Activated naive CD8-positive, alpha-beta T cell treated with anti-CD3 and anti-CD28 coated beads, Interleukin-2, amount 50 U/mL, for 24 hours (primary cell): ENCODE measurements at places on chromosomes 3 and 15.

DNA sequence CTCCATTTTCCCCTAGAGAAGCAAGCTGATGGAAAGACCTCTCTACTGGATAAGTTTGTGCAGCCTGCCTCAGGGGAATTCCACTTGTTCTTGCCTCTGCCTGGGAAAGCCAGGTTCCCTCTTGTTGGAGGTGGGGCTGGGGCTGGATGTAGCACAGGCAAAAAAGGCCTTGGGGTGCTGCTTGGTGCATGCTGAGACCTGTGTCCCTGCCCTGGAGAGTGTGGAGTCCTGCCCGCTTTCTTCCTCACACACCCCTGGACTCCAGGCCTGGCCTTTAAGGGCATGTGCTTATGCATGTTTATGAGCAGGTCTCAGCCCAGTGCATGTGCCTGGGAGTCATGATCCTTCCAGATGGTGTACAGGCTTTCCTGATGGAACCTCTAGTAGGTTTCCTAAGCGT is 23.5 kb upstream of the JMJD7 start:
- no peak for DNase-seq
- H3K27ac ChIP-seq, result no peak overlapping the region
- no peaks in the 10 kb centered on the region for H3K27me3 ChIP-seq
- peaks cover 11% of the 10 kb centered on the region for H3K4me1 ChIP-seq
- H3K36me3 ChIP-seq, result peaks cover 2% of the 10 kb centered on the region
- no peak overlapping the region for H3K4me3 ChIP-seq

DNA sequence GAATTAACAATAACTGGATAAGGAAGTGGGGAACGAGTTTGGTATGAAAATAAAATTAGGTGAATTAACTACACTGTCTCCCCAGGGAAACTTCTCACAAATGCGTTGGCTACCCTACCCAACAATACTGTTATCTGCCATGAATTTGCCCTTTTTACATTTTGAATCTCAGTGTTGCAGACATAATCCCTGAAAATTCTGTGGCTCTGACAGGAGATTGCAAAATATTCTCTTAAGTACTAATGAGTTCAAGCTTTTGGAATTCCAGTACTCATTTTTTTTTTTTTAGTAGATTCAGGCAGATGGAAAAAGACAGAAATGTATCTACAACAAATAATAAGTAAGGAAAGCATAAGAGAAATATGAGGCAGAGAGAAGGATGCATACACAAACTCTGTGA is 332.6 kb downstream of the LSAMP start:
- H3K27ac ChIP-seq, result no peak overlapping the region
- no peak overlapping the region for H3K4me3 ChIP-seq
- H3K36me3 ChIP-seq, result no peaks in the 10 kb centered on the region

GRCh38 chr15:45795440-45796069 is 160.7 kb downstream of the SQOR start:
- no peak overlapping the region for H3K27ac ChIP-seq
- no peak overlapping the region for H3K4me3 ChIP-seq
- H3K27me3 ChIP-seq, result peaks cover 12% of the 10 kb centered on the region
- H3K4me1 ChIP-seq, result no peaks in the 10 kb centered on the region
- no peaks in the 10 kb centered on the region for H3K36me3 ChIP-seq
- no peak for DNase-seq

DNA sequence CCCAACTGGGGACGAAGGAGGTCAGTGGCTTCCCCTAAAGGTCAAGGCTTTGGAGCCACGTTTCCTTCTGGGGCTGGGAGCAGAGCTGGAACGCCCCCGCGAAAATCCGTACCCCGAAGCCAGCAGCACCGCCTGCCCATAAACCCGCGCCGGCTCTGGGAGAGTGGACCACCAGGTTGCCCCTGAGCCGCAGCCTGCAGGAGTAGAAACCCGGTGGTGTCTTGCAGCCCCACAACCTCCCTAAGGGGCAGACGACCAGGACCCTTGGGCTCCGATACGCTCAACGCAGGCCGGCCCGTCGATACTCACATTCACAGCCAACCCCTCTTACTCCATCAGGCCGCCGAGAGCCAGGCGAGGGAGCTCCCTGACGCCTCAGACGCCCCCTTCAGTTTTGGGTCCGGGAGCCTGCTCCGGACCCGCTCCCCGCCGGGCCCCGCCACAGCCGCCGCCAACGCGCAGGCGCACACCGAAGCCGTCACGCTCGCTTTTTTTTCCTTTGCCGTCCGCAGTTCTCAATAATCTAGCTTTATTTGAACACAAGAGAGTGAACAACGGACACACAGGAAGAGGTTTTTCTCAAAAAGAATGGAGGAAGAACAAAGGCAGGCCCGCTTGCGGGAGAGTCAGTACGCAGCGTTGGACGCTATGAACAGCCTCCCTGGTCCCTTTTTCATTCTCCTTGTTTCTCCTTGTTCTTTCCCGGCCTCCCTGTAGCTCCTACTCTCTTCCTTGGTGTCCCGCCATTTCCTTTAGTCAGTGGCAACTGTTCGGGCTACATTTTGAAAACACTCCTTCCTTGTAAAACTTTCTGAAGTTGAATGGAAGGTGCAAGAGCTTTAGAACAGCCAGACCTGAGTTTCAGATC is at the start of gene ZNF106:
Gene ZNF106, minus strand, starts transcription at position 471 of the 868 bp plus-strand sequence. CDS start 18,852 bp downstream, outside the sequence.
- peaks cover 52% of the 10 kb centered on the region for H3K4me1 ChIP-seq
- peaks cover 8% of the 10 kb centered on the region for H3K36me3 ChIP-seq
- DNase-seq, result peak; percentile 89
- no peaks in the 10 kb centered on the region for H3K27me3 ChIP-seq
- peak within 1 kb of the TSS; percentile 97 for H3K27ac ChIP-seq

DNA sequence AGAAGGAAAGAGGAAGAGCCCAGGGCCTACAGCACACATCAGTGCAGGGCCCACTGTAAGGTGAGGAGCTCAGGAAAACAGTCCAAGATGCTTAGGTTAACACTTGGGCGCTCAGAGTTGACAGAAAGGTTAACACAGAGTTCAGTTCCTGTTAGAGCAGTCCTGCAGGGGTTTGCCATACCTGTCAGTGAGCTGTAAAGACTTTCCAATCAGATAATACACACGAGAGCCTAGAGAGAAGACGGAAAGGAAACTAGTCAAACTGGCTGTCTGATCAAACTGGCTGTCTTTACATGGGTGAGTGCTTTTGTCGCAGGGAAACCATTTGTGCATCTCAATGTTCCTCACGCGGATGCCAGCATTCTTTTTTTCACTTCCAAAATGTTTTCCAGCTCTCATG is 61.4 kb upstream of the ARHGEF26 start:
- no peaks in the 10 kb centered on the region for H3K27me3 ChIP-seq
- H3K4me3 ChIP-seq, result no peak overlapping the region
- H3K36me3 ChIP-seq, result no peaks in the 10 kb centered on the region
- H3K4me1 ChIP-seq, result no peaks in the 10 kb centered on the region
- H3K27ac ChIP-seq, result no peak overlapping the region
- no peak for DNase-seq

GRCh38 chr3:10988001-10988665 is 4.4 kb upstream of the SLC6A1 start:
- H3K36me3 ChIP-seq, result no peaks in the 10 kb centered on the region
- no peak overlapping the region for H3K27ac ChIP-seq
- peaks cover 34% of the 10 kb centered on the region for H3K27me3 ChIP-seq
- H3K4me1 ChIP-seq, result peaks cover 4% of the 10 kb centered on the region
- no peak overlapping the region for H3K4me3 ChIP-seq

GRCh38 chr3:48248095-48248850 is 7.4 kb downstream of the ZNF589 start:
- no peak overlapping the region for H3K27ac ChIP-seq
- H3K27me3 ChIP-seq, result no peaks in the 10 kb centered on the region
- H3K4me1 ChIP-seq, result peaks cover 27% of the 10 kb centered on the region
- peaks cover 39% of the 10 kb centered on the region for H3K36me3 ChIP-seq
- DNase-seq, result no peak

DNA sequence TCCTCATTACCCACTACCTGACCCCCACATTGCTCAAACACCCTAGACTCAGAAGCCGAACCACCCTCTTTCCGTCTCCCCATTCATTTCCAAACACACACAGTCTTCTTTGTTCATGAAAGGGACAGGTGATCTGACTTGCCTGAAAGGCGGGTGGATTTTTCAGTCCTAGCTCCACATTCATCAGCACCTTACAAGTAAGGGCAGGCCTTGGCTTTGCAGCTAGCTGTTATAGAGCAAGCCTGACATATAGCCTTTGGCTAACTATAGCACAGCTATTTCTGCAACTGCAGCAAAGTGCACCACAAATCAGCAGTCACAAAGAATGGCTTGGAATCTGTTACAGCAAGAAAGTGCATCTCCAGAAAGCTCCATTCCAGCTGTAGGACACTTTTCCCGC is 139.8 kb downstream of the XXYLT1 start:
- H3K27ac ChIP-seq, result no peak overlapping the region
- no peak for DNase-seq
- H3K4me3 ChIP-seq, result no peak overlapping the region

- H3K4me3 ChIP-seq, result no peak overlapping the region
- peaks cover 27% of the 10 kb centered on the region for H3K36me3 ChIP-seq
- no peaks in the 10 kb centered on the region for H3K27me3 ChIP-seq
- H3K4me1 ChIP-seq, result peaks cover 4% of the 10 kb centered on the region
Observed at GRCh38 chr3:37271611-37272010, 97.2 kb upstream of the LRRFIP2 start.

- peak; percentile 9 for DNase-seq
- no peaks in the 10 kb centered on the region for H3K36me3 ChIP-seq
- no peak overlapping the region for H3K27ac ChIP-seq
- peaks cover 4% of the 10 kb centered on the region for H3K27me3 ChIP-seq
- H3K4me3 ChIP-seq, result no peak overlapping the region
- H3K4me1 ChIP-seq, result no peaks in the 10 kb centered on the region
Observed at GRCh38 chr15:85865070-85865684, 70.5 kb upstream of the KLHL25 start.

- H3K27me3 ChIP-seq, result peaks cover 7% of the 10 kb centered on the region
- H3K27ac ChIP-seq, result no peak overlapping the region
- H3K4me3 ChIP-seq, result no peak overlapping the region
- H3K4me1 ChIP-seq, result no peaks in the 10 kb centered on the region
- H3K36me3 ChIP-seq, result no peaks in the 10 kb centered on the region
- DNase-seq, result no peak
Observed at GRCh38 chr3:138384976-138385375, 36.6 kb downstream of the MRAS start.

DNA sequence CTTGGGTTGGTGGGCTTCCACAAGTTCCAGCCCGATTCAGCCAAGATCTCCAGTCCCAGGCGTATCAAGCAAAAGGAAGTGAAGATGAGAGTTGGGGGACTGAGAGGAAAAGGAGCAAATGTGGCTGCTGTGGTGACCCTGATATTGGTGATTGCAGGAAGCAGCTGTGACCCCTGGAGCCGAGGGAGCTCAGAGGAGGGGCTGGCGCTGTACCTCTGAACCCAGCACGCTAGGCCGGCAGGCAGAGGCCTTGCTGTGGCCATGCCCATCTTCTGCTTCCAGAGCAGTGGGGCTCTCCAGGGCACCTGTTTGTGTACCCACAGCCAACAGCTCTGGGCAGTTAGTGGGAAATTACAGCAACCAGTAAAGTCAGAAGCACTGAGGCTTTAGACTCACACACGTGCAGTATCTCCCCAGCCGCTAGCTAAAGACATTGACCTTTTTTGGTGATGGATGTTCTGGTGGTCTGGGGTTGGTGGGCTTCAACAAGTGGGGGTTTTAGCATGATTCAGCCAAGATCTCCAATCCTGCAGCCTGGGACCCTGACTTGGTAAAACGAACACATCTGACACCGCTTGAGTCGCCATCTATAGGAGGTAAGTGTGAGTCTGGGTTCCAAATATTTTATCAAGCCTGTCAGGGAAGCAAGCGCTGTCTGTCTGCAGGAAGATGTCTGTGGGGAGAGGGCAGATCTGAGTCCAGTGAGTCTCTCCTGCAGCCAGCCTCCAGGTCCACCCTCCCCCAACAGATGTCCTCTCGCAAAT is 33.1 kb downstream of the TM2D3 start:
- H3K27me3 ChIP-seq, result no peaks in the 10 kb centered on the region
- no peak overlapping the region for H3K4me3 ChIP-seq
- peaks cover 22% of the 10 kb centered on the region for H3K4me1 ChIP-seq
- DNase-seq, result no peak
- H3K36me3 ChIP-seq, result peaks cover 15% of the 10 kb centered on the region

DNA sequence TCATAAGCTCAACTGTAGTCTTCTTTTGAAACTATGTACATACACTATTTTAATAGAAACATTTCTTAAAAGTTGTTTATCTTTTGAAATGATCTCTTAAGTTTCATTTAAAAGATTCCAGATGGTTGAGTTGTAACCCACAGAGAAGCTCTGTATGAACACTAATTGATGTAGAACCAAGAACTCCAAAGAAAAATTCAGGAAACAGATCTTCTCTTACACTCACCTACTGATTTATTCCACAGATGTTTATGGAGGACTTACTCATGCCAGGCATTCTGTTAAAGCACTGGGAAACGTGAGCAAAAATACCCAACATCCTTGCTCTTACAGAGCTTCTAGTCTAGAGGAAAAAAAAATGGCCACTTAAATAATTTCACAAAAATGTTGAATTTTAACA is 551.1 kb downstream of the NAALADL2 start:
- DNase-seq, result no peak
- no peaks in the 10 kb centered on the region for H3K27me3 ChIP-seq
- no peaks in the 10 kb centered on the region for H3K36me3 ChIP-seq
- no peak overlapping the region for H3K27ac ChIP-seq

DNA sequence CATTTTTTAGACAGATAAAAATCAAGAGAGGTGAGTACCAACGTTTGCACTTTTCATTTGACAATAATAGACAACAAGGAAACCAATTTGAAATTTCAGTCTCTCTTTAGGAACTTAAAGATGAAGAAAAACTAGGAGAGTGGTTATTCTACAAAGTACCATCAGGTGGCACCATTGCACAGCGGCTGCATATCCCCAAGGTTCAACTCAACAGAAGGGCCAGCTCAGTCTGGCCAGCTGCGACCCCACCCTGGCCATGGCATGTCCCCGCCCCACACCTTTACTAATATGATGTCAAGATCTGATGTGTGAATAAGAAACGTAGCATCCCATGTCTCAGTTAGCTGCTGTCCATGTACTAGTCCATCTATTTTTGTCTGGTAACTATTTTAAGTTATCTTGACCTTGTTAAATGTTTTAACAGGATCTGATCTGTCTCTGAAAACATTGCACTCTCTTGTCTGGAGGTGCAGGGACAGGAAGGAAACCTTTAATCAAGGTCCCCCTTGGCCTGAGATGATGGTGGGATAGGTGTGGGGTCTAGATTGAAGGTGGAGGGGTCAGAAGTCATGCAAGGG is 35.5 kb upstream of the CGNL1 start:
- no peaks in the 10 kb centered on the region for H3K4me1 ChIP-seq
- H3K27ac ChIP-seq, result no peak overlapping the region
- peak; percentile 29 for DNase-seq
- H3K36me3 ChIP-seq, result no peaks in the 10 kb centered on the region
